Hypothalamus (tissue), 51 donors: ENCODE measurements at places on chromosomes 16 and 17.

- no peak for DNase-seq
These were observed at the start of gene ZNF319 for GRCh38 chr16:57999971-58000705. Gene ZNF319, minus strand, starts transcription at chr16:58000672. Its CDS starts 2,407 bp downstream, at chr16:57998265.

- no peak for DNase-seq
These were observed 13.5 kb downstream of the SARM1 start for GRCh38 chr17:28385037-28385400.

DNA sequence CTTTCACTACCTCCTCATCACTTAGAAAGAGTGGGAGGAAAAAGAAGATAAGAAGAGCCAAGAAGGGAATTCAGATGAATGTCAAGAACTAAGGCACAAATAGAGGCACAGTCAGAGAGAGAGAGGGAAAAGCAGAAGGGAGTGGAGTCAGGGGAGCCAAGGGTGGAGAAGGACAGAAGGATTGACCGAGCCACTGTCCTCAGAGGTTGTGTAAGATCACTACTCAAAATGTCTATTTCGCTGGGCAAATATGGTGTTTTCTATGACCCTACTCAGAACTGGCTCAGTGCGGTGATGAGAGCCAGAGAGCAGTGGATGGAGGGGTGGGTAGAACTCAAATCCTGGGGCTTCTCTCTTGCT lies 139.2 kb upstream of the HS3ST2 start:
- DNase-seq = no peak

DNA sequence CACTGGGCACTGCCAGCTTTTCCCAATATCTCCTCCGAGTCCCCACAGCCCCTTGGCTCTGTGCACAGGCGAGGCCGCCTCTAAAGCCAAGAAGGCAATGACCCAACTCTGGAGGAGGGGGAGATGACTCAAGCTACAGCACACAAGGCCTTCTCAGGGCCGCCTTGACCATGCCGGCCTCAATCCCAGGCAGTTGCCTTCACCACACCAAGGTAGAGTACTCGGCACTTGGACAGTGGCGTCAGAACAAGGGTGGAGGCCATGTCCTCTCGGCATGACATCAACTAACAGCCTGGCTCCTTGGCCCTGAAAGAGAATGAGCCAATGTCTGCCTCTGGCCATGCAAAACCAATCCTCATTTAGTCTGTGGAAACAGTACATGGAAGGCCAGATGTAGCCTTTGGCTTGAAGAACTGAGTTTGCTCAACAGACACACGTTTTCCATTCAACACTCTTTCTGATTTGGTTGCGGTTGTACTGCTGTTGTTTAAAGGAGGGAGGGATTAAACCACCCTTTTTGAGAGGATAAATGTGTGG lies 139.6 kb downstream of the XYLT1 start:
- no peak for DNase-seq

DNA sequence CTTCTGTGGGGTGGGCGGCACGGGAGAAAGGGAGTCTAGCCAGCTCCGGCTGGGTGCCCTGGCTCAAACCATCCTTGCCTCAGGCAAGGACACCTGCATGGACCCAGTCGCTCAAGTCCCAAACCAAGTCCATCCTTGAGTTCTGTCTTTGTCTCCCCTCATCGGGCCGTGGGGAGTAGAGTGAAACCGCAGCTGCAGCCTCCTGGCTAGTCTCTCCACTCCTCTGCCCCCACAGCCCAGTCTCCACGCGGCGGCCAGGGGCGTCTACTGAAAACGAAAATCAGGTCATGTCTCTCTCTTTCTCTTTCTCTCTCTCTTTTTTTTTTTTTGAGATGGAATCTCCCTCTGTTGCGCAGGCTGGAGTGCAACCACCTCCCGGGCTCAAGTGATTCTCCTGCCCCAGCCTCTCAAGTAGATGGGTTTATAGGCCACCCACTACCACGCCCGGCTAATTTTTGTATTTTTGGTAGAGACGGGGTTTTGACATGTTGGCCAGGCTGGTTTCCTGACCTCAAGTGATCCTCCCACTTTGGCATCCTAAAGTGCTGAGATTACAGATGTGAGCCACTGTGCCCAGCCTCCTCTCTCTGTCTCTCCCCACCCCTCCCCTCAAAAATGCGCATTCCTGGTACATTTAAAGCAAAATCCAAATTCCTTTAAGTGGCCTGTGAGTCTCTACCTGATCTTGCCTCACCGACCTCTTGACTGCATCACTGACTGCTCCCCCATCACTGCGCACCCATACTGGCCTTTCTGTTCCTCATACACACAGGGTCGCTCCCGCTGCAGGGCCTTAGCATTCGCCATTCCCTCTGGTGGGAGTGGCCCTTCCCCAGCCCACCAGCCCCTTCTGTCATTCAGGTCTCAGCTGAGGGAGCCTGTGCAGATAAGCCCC lies 17.7 kb upstream of the RMI2 start:
- no peak for DNase-seq

DNA sequence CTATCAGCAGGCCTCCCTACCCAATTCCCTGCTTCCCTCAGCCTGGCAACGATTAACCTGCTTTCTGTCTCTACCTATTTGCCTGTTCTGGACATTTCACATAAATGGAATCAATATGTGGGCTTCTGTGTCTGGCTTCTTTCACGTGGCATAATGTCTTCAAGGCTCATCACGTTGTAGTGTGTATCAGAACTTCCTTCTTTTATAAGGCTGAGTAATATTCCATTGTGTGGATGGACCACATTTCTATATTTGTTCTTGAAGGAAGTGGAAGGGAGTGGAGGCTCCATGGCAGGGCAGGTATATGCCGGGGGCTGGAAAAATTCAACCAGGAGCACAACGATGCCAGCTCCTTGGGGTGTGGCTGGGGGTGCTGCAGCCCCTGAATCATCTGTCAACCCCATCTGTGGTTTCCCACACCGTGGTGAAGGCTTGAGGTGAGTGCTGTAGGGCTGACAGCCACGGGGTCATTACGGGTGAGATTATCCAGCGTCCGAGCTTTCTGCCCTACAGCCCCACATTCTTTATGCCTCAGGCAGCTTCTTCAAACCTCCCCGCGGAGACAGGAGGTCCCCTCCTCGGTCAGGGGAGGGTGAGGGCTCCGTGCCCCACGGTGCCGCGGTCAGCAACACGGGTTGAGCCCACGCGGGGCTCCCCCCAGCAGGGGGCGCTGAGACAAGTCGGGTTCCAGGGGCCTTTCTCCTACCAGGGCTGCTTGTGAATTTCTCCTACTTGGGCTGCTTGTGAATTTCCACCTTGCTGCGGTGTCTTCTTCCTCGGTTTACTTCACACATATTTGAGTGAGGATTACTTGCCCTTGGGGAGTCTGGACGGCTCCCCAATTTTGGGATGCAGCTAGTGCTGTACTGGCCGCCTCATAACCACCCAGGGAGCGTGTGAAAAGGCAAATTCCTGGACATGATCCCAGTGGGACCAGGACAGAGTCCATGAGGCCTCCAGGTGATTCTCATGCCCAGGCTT lies 18.3 kb upstream of the WFIKKN2 start:
- DNase-seq = no peak

GRCh38 chr17:7842380-7843256 lies 8.6 kb downstream of the KDM6B start:
- DNase-seq = peak; percentile 38

GRCh38 chr17:78458091-78458490 lies 79.6 kb downstream of the PGS1 start:
- DNase-seq = no peak

- DNase-seq = peak; percentile 75
These were observed 20.6 kb upstream of the SPNS3 start for GRCh38 chr17:4412933-4413831.
